Activated CD8-positive, alpha-beta memory T cell treated with anti-CD3 and anti-CD28 coated beads for 1 hour (primary cell): ENCODE measurements at places on chromosomes 7 and 10.

DNA sequence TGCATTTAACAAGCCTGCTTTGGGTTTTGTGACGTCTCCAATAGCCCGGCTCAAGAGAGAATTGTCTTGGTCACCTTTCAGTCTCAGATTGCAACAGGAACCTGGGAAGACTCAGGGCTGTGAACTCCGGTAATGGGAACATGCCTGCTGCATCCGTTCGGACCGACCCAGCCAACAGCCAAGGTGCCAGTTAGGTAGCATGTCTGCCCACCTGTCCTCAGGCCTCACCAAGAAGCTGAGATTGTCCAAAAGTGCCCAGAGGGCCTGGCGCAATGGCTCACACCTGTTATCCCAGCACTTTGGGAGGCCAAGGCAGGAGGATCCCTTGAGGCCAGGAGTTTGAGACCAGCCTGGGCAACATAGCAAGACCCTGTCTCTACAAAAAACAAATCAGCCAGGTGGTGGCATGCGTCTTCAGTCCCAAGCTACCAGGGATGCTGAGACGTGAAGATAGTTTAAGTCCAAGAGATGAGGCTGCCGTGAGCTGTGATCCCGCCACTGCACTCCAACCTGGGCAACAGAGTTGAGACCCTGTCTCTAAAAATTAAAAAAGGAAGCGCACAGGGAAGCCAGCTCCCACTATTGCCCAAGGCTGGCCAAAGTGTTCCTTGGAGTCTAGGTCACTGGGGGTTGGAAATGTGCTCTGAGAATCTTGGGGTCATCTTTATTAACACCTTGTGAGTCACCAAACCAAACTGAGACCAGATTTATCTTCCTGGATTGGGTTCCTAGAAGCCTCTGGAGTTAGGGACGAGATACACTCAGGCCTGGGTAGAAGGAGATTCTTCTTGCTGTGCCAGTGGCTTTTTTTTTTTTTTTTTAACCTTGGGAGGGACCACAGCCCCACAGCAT is 26.9 kb downstream of the BAG3 start:
- no peak for DNase-seq

- DNase-seq, result no peak
Measured at GRCh38 chr10:113527211-113527906, 25.5 kb upstream of the HABP2 start.

- DNase-seq, result no peak
Measured at GRCh38 chr7:145293228-145293701, 457.4 kb upstream of the TPK1 start.

DNA sequence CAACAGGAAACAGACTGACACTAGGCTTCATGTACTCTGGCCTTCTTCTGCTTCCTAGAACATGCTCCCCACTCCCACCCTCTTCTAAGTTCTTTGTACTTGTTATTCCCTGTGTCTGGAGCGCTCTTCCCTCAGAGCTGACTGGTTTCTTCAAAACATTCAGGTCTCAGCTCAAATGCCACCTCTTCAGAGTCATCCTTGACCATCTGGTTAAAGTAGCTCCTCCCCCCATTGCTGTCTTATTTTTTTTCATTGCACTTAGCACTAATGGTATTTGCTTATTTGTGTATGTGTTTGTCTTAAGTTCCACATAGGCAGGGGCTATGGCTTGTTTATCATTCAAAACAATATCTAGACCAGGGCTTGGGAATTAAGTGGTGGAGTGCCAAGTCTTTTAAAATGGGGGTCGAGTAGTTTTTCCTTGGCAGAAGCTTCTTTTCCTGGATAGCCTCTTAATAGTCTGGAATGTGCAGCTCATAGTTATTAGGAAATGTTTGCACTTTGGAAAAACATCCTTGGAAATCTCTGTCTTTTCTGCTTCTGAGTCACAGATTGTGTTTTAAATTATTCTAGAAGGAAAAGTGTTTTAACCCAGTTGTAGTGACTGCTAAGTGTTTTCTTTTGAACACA is 60.0 kb downstream of the RALA start:
- DNase-seq, result no peak

DNA sequence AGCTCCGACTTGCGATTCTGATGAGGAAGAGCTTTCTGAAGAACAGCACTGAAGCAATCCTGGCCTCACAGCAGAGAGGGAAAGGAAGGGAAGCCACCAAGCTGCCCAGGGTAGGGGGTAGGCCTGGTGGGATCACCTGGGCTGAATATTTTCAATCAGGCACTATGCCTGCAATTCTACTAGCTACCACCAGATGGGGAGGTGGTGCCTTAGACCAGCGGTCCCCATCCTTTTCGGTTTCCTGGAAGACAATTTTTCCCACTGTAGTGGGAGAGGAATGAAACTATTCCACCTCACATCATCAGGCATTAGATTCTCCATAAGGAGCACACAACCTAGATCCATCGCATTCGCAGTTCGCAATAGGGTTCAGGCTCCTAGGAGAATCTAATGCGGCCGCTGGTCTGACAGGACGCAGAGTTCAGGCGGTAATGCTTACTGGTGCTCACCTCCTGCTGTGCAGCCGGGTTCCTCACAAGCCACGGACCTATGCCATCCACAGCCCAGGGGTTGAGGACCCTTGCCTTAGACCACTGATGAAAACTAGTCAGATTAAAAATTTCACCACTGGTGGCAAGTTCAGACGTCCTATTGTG is 2.7 kb downstream of the LRRC20 start:
- DNase-seq, result no peak

- DNase-seq, result no peak
Measured at GRCh38 chr7:112172870-112173567, 33.2 kb downstream of the DOCK4 start.

DNA sequence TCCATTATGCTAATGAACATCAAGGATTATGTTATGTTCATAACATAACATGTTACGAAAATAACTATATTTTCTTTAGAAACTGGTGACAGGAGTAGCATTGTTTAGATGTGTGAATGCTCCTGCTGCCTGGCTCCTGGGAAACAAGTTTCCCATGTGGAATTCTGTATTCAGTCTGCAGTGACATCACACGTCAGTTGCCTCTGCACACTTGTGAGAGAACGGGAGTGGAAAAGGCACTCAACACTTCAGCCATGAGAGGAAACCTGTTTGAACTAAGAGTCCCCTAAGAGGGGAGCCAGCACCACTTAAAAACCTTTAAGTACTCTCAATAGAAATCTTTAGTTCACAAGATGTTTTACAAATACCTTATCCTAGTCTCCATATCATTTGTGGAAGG is 140.3 kb upstream of the FAM20C start:
- no peak for DNase-seq

GRCh38 chr10:110540031-110540430 is 27.5 kb upstream of the SMC3 start:
- DNase-seq, result no peak

DNA sequence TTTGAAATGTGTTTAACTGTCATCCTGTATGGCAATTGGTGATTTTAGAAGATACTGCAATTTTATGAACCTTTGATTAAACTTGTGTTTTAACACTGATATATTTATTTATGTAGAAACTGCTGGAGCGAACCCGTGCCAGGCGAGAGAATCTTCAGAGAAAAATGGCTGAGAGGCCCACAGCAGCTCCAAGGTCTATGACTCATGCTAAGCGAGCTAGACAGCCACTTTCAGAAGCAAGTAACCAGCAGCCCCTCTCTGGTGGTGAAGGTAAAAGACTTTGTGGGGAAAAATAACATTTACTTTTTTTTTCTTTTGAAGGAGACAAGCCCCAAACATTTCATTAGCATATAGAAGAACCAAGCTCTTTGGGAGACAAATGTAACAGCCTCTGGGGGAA is 6.5 kb downstream of the ANLN start:
- no peak for DNase-seq

DNA sequence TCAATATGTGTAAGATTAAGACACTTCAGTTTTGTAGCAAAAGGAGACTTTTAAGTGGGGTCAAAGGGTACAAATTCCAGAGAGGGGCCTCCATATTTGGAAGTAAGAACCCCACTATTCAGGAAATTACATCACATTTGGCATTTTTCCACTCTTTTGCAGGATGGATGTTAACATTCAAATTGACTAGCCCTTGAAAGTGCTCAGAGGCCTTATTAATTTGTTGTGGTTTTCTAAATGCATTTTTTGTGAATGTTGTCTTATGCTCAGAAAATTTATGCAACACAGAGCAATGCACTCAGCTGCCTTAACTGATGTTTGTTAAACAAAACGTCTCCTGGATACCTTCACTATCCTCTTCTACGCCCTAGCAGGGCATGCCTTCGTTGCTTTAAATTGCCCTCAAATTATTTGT is 50.9 kb upstream of the PDLIM1 start:
- no peak for DNase-seq

DNA sequence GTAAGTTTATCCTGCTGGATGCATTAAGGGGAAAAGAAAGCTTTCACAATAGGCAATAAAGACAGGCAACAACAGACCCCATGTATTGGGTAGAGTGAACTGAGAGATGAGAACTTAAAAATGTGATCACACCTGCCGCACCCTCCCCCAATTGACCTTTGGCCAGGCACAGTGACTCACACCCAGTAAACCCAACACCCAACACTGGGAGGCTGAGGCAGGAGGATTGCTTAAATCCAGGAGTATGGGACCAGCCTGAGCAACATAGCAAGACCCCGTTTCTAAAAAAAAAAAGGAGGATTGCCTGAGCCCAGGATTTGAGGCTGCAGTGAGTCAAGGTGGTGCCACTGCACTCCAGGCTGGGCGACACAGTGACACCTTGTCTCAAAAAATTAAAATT is 86.9 kb downstream of the MPP7 start:
- DNase-seq, result no peak

- DNase-seq, result no peak
Measured at GRCh38 chr10:113057948-113058522, 108.0 kb downstream of the TCF7L2 start.
